ENCODE measurements at places on chromosomes 1 and 21. TPM values are rescaled to one million over a fixed set of nuclear protein-coding genes. Genes with fewer than 3 reads are reported as not detected.

GRCh38 chr21:33940881-33941245, 25.3 kb upstream of the ATP5PO start:
- H3K36me3 ChIP-seq, result no peaks in the 10 kb centered on the region
- H3K4me3 ChIP-seq, result no peak overlapping the region
- peak overlapping the region; percentile 65 for H3K27ac ChIP-seq
- DNase-seq, result no peak

- peaks cover 3% of the 10 kb centered on the region for H3K27me3 ChIP-seq
- H3K4me3 ChIP-seq, result no peak overlapping the region
- no peaks in the 10 kb centered on the region for H3K36me3 ChIP-seq
- no peak overlapping the region for H3K27ac ChIP-seq
- no peak for DNase-seq
- no peaks in the 10 kb centered on the region for H3K4me1 ChIP-seq
These were observed 11.7 kb upstream of the EPHA8 start for GRCh38 chr1:22551591-22551990.

GRCh38 chr1:153684892-153685291, 6.4 kb downstream of the NPR1 start:
- peaks cover 3% of the 10 kb centered on the region for H3K27me3 ChIP-seq
- no peaks in the 10 kb centered on the region for H3K4me1 ChIP-seq
- no peak overlapping the region for H3K4me3 ChIP-seq

- H3K4me3 ChIP-seq, result no peak overlapping the region
- peaks cover 19% of the 10 kb centered on the region for H3K4me1 ChIP-seq
- DNase-seq, result no peak
- H3K27ac ChIP-seq, result peak overlapping the region; percentile 20
These were observed 43.9 kb downstream of the GRHL3 start for GRCh38 chr1:24362982-24363614.

The OR2T35 gene
- not detected for total RNA-seq

The SLAMF9 gene
- not detected for total RNA-seq

DNA sequence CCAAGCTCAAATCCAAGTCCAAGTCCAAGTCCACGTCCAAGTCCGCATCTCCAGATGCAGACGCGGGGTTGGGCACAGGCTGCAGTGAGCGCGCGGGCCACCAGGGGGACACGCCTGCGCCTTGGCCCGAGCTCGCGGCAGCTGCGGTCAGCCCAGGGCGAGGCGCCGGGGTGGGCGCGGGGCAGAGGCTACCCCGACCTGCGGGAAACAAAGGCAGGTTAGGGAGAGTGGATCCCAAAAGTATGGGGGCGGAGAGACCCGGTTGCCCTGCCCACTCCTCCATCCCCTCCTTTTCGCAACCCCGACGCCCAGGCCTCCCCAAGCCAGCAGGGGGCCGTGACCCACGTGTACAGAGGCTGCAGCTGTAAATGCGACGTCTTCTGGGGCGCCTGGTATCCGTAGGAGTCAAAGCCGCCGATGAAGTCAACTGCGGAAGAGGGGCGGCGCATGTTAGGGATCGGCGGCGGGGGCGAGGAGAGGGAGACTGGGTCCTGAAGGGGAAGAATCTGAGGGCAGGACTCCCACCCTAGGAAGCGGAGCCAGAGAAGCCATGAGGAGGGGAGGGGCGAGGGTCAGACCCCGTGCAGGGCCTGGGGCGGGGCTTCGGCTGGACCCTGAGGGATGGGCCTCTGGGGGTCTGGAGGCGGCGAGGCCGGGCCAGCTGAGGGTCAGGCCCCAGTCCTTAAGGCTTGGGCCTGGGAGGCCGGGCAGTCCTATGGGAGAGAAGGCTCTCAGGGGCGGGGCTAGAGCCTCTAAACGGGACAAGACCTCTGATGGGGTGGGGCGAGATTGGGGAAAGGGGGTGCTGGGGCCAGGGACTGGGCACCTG, 58.0 kb downstream of the NKAIN1 start:
- DNase-seq, result no peak
- H3K4me3 ChIP-seq, result peak overlapping the region; percentile 49
- no peaks in the 10 kb centered on the region for H3K36me3 ChIP-seq
- 0 out of 2 replicates have a peak, but pooled peaks cover 4% of the 10 kb centered on the region for H3K4me1 ChIP-seq
- no peak overlapping the region for H3K27ac ChIP-seq

GRCh38 chr1:153120945-153121344, 7.6 kb upstream of the SPRR2F start:
- no peaks in the 10 kb centered on the region for H3K4me1 ChIP-seq
- H3K27ac ChIP-seq, result no peak overlapping the region
- no peak for DNase-seq
- no peaks in the 10 kb centered on the region for H3K36me3 ChIP-seq

The KCNQ4 gene
- total RNA-seq, result 2.6 TPM

All from Panc1 (cell line).